ENCODE measurements at places on chromosomes 11 and 22.
A peak's percentile ranks its signal among the peaks of the same experiment; 100 is the strongest.

- no peak for DNase-seq
Measured at GRCh38 chr11:70020336-70021214, 57.5 kb upstream of the ANO1 start.

DNA sequence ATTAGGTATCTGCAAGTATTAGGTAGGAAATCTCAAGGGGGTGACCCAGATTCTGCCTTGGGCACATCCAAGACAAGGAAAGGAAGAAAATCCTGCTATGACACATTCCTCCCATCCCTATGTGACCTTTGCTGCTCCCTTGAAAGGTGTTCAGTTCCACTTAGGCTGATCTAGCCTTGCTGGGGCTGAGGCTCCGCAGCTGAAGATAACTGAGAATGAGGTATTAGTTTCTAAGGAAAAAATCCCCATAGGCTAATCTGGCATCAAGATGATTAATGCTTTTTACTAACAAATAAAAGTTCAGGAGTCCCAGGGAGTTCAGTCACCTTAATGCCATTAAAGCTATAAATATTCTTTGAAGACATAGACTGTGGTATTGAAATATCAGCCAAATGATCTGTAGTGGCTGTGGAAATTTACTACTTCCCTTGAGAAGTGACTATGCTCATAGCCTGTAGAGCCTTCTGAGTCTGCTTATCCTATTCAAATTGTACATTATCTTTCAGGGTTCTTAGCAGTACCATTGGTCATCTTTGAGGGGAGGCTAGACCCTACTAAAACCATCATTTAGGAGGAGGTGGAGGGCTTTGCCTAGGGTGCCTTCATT lies 239.9 kb upstream of the RAG2 start:
- DNase-seq = no peak

DNA sequence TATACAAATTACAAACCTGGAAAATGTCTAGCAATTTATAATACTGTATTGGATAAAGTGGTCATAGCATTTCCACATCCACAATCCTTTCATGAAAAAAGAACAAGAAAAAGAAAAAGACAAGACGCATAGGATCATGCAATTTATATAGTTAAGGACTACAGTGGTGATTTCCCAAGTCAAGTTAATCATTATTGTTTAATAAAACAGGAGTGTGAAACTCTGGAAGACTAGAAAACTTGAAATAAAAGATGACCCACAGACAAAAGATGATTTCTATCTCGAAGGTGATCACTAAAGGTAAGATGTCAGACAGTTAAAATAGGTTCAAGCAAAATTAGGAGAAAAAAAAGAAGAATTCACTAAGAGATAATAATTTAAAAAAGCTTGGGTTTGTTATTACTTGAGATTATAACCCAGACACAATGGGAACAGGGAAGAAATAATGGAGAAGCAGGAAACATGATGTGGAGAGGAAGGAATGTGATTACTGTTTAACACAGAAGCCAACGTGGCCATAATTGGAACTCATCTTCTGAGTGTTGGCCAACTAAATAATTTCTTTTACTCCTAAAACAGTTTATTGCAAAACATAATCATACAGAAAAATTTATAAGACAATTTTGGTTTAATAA lies 441.2 kb upstream of the ANO3 start:
- no peak for DNase-seq

DNA sequence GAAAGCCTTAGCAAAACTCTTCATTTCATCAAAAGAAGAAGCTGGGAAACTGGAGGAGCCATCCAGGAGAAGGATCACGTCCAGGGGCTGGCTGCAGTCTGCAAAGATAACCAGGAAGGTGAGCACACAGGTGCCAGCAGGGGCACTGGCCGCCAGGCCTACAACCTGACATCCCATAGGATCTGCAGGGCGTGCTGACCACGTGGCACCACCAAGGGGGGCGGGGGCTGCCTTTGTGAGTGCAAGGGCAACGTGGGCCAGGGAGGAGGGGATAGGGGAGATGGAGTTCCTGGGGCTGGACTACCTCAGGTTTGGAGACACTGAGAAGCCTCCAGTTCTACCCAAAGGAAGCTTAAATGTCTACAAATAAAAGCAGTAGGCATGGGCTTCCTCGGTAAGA lies 102.7 kb upstream of the CCT8L2 start:
- DNase-seq = no peak

- peak; percentile 50 for DNase-seq
Measured at GRCh38 chr11:120413480-120413879, 77.3 kb downstream of the ARHGEF12 start.

- DNase-seq = no peak
Measured at GRCh38 chr11:70230151-70230839, 27.2 kb downstream of the FADD start.

GRCh38 chr22:26885441-26886261 lies 228.3 kb downstream of the MIAT start:
- no peak for DNase-seq

DNA sequence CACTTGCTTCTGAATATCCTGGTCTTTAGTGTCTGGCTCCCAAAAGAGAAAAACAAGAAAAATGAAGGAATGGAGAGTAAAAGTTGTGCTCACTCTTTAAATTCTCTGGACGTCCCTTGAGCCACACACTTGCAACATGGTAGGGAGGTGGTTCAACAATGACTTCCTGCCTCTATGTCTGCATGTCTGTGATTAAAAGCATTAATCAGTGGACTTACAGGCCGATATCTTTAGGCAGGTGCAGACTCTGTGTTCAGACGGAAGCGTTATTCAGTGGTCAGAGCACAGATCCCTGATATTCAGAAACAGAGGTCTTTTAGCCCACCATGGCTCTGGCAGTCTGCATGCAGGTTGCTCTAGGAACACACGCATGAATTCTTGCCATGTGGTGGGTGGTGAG lies 1920.0 kb upstream of the RAG2 start:
- DNase-seq = no peak

DNA sequence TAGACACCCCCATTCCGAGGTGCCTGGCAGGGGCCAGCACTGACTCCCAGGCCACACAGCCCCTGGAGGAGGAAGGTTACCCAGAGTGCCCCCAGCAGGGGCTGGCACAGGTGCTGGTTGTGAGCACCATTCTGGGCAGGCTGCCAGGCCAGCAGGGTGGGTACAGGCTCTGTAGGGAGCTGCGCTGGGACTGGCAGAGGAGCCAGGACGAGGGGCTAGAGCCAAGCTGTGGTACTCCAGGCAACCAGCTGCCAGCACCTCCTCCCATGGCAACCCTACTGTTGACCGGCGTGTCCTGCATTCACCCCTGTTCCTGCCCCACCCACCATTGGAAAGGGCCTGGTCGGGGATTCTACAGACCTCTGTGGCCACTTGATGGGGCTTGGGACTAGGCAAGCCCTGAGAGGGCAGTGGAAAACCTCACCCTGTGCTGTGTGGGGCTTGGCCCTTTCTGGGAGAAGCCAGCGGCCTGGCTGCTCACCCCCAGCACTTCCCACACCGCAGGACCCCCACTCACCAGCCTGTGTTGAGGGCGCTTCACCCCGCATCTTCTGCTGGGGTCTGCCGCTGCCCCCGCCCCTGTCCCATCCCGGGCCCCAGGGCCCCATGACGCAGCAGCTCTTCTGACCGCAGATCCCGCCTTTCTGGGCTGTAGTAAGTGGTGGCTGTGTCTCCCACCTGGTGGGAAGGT lies 1.9 kb downstream of the CLDN5 start:
- peak; percentile 9 for DNase-seq

- no peak for DNase-seq
Measured at GRCh38 chr11:115146425-115146824, 357.8 kb downstream of the CADM1 start.

DNA sequence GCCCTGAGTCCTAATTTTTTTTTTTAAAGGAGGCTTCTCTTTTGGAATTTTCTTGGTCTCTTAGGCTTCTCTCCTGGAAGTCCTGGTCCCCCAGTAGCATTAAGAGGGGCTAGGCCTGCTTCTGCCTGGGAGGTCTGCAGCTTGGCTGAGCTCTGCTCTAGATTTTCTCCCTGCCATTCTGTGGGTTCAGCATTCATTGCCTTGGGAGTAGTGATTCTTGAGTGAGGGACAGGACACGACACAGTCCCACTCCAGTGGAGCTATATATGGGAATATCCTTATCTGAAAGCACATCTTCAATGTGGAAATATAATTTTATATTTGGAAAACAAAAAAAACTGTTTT lies 3.7 kb downstream of the IGSF22 start:
- DNase-seq = no peak

GRCh38 chr11:70099578-70100279 lies 21.6 kb downstream of the ANO1 start:
- peak; percentile 52 for DNase-seq

- no peak for DNase-seq
Measured at GRCh38 chr22:30882974-30883533, 85.5 kb downstream of the MORC2 start.

DNA sequence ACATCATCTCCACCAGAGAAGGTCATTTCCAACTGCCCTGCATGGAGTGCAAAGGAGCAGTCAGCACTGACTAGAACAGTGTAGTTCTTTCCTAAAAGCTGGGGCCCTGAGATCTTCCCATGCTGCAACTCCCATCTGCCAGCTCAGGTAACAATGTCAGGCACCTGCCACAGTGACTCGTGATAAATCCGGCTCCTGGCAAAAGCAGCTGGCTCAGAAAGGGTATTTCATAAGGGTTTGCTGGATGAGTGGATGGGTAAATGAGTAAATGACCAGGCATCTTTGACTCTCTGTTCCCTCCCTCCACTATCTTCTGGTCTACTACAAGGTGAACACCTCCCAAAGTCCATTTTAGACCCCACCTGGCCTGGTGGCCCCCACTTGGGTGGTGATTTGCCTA lies 403.6 kb downstream of the NXPE2 start:
- no peak for DNase-seq

DNA sequence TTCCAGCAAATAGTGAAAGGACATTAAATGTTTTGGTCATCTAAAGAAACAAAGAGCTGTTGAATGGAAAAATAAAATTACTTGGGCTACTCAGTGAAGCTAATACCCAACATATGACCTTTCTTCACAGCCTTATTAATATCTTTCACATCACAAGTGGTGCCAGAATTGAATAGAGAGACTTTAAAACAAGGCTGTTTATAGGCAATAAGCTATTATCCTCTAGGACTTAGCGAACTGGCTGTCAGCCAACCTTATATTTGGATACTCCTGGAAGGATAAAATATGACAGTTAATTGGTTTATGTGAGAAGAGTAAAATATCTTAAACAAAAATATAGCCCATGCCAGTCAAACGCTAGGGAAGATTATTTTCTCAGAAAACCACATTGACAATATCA lies 225.5 kb upstream of the BLID start:
- no peak for DNase-seq

DNA sequence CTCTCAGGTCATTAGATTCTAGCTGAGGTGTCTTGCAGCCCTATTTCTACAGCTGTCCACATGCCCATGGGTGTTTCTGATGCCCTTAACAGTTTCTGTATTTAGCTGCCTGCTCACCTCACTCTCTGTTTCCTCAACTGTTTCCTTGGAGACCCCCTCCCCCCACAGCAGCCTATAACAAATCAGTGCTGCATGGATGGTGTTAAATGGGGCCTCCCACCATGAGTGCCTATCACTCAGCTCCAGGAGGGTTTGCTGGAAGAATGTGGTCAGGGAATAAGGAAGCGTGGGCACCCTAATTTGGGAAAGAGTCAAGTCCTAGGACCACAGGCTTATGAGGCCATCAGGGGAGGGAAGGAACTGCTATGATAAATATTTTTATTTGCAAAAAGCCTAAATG lies 8.6 kb downstream of the KLHL35 start:
- DNase-seq = no peak

GRCh38 chr11:128467610-128468041 lies 119.7 kb downstream of the ETS1 start:
- peak; percentile 93 for DNase-seq

- peak; percentile 84 for DNase-seq
Measured at GRCh38 chr11:35525501-35526175, at the start of gene PAMR1. PAMR1 (minus strand) TSS chr11:35525616; CDS start chr11:35525585, 31 bp downstream.

GRCh38 chr11:64246871-64247728 lies at the start of gene PPP1R14B:
PPP1R14B (minus strand) TSS chr11:64246943; CDS start chr11:64246673, 270 bp downstream.
- peak; percentile 92 for DNase-seq

GRCh38 chr11:60310407-60310998 lies 16.6 kb upstream of the MS4A6E start:
- no peak for DNase-seq

DNA sequence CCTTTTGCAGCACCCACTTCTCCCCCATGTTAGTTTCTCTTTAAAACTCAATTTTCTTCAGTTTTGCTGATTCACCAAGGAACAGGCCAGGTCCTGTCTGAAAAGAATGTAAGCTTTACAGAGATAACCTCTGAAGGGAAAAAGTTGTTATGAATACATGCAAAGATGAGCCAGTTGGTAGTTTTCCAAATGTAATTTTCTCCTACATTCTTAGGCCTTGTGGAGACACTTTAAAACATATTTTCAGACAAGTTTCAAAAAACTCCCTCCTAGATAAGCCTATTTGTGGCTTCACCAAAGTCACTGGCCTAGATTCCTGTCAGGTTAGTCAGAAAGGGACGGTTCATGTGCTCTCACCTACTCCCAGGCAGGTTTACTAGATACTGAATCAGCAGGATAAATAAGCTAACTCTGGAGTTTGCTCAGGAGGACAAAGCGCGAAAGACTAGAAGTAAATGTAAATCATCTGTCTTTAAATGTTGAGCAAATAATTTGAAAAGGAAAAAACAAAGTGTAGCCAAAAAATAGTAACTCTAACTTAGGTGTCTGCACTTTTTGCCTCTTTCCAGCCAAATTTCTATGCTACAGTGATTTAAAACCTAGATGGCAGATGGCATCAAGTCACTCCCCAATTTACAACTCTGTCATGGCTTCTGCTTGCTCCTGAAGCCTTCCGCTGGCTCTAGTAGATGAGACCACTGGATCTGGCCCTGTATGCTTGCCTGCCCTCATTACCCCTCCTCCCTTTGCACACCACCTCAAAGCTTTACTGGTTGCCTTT lies 4.9 kb upstream of the ATP6V1E1 start:
- peak; percentile 48 for DNase-seq

- DNase-seq = no peak
Measured at GRCh38 chr11:43164831-43165230, 147.0 kb upstream of the API5 start.

- no peak for DNase-seq
Measured at GRCh38 chr11:9250139-9250582, 15.0 kb downstream of the DENND5A start.

DNA sequence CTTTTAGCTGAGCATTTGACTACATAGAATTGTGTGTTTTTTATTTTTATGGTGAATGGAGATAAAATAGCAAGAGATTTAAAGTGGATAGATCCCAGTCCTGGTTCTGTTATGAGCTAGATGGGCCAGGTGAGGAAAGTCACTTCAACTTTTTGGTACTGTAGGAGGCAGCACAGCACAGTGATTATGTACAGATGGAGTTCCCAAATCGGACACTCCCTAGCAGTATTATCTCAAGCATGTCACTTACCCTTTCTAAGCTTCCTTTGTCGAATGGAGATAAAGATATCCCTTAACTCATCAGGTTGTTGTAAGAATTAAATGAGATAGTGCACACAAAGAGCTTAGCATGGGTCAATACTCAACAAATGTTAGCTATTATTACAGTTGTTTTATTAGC lies 5.3 kb downstream of the EXPH5 start:
- no peak for DNase-seq

- no peak for DNase-seq
Measured at GRCh38 chr22:42623301-42623751, 8.6 kb upstream of the POLDIP3 start.

GRCh38 chr11:58562375-58562800 lies 13.3 kb downstream of the LPXN start:
- no peak for DNase-seq

- no peak for DNase-seq
Measured at GRCh38 chr22:23691748-23692423, 1.1 kb downstream of the RGL4 start.

- no peak for DNase-seq
Measured at GRCh38 chr11:123381817-123382554, 48.1 kb upstream of the GRAMD1B start.

All from AG20443 (cell line).